Activated T-cell treated with anti-CD3 and anti-CD28 coated beads for 1 hour (primary cell): ENCODE measurements at places on chromosomes 11 and 22.
A peak's percentile ranks its signal among the peaks of the same experiment; 100 is the strongest.

DNA sequence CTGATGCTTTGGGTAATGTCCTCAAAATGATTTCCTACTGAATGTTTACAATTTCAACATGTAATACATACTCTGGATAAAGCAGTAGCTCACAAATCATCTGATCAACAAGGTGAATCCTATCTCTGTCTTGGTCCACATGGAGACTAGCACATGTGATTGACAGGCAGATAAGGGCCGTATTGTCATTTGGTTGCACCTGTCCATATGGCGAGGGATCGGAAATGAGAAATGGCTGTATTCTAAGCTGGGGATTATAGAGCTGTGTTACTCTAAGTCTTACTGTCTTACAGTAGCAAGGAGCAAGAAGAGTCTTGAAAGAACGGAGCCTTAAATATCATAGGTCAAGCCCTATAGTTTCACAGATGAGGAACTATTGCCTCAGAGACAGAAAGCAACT, 55.7 kb downstream of the APIP start:
- no peak for DNase-seq

GRCh38 chr11:70145071-70145470, 58.0 kb upstream of the FADD start:
- DNase-seq: no peak

- no peak for DNase-seq
Measured at GRCh38 chr11:85062659-85063058, 564.5 kb downstream of the DLG2 start.

DNA sequence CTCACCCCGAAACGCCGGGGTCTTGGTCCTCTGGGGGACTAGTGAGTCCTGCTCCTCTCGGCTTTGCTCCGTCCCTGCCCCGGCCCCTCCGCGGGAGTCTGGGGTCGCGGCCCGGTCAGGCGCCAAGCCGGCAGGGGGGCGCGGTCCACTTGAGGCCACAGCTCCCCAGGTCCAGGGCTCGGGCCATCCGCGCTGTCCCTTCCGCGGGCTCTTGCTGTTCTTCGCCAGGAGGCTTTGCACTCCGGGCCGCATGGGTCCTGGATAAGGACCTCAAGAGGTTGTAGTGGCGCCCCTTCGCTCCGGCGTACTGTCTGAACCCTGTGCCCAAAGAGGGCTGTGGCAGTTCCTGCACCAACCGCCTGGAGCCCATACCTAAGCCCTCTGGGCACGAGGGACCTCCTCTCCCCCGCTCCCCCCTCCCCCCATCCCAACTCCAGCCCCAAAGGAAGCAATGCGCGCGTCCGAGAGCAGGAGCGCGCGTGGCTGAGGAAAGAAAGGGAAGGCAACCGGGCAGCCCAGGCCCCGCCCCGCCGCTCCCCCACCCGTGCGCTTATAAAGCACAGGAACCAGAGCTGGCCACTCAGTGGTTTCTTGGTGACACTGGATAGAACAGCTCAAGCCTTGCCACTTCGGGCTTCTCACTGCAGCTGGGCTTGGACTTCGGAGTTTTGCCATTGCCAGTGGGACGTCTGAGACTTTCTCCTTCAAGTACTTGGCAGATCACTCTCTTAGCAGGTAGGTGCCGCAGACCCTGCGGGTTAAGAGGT, at the start of gene ADM:
Gene ADM, plus strand, starts transcription at position 579 of the 767 bp plus-strand sequence. CDS start 628 bp downstream, outside the sequence.
- DNase-seq: peak; percentile 12

DNA sequence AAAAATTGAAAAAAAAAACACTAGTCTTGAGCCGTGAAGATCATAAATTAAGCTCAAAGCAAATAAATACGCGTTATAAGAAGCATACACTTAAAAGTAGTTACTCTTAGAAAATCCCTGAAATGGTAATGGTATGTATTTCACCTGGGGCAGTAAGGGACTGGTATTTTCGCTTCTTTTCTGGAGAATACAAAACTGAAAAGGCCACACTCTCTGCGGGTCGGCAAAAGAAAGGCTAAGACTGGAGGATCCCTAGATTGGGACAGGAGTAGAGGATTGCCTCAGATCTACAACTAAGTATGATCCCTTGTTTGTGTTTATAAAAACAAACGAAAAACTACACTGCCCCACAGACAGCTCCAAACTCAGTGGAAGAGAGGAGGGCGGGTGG, 617 bp downstream of the TSG101 start:
- DNase-seq: no peak

- no peak for DNase-seq
Measured at GRCh38 chr22:46052331-46052771, 75.4 kb upstream of the WNT7B start.

DNA sequence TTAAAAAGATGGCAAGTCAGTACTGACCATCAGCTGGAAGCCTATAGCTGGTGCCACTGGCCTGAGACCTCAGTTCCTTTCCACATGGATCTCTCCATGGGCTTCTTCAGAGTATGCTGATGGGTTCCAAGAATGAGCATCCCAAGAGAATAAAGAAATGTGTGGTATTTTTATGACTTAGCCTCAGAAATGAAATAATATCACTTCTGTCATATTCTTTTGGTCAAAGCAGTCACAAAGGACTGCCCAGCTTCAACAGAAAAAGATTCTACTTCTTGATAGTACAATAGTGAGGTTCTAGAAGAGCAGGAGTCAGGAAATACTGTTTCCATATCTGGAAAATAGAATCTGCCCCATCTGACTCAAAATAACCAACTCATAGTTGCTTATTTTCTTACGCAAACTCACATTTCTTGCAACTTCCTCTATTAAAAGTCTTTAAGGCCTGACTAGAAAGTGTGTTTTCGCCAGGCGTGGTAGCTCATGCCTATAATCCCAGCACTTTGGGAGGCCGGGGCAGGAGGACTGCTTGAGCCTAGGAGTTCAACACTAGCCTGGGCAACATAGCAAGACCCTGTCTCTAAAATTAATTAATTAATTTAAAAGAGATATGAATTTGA, 116.9 kb downstream of the SIK3 start:
- no peak for DNase-seq

GRCh38 chr11:131179836-131180235, 190.6 kb upstream of the NTM start:
- no peak for DNase-seq

DNA sequence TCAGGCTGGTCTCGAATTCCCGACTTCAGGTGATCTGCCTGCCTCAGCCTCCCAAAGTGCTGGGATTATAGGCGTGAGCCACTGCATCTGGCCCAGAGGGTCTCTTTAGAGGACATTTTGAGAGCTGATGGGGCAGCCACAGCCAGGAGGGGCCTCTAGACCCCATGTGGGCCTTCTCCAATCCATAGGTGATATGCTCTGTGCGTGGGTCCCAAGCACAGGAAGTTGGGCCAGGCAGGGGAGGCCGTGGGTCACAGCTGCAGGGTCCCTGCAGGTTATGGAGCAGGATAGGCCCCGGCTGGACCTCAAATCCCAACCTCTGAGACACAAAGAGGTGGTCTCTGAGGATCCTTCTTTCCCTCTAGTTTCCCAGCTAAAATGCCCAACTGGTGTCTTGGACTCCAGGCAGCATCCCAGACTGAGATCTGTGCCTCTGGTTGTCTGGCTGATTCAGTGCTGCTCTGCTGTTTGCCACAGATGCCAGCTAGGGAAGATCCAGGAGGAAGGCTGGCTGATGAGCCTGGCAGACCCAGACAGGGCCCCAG, 1.5 kb downstream of the LRRC75B start:
- no peak for DNase-seq

DNA sequence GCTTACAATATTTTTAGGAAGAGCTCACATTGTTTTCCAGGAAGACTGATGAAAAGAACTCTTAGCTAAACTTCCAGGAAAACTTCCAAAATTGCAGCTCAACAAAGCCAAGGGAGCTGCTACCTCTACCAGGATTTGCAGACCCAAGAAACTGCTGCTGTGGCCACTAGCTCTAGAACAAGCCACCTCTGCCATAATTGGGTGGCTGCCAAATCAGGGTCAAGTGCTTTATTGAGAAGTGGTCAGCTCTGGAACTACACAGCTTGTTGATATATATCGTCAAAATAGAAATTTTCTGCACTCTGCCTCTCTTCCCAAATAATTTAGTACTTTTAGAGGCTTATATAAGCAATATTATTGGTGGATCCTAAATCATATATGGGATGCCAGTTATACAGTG, 371.8 kb upstream of the CHORDC1 start:
- DNase-seq: no peak

GRCh38 chr11:79353706-79354105, 87.1 kb downstream of the TENM4 start:
- DNase-seq: no peak

DNA sequence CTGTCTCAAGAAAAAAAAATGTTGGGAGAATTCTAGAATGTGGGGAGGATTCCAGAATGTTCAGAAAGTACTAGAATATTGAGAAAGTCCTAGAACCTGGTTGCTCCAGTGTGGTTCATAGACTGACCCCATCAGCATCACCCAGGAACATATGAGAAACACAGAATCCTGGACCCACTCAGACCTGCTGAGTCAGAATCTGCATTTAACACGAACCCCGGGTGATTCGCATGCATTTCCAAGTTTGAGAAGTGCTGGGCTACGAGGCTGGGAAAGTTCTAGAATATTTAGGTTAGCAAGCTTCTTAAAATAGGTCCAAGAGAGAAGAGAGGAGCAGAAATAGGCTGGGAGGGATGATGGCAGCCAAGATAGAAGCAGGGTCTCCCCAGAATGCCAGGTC, 6.4 kb downstream of the C1QTNF6 start:
- DNase-seq: no peak
